AG08396 (cell line): ENCODE measurements at places on chromosomes 5 and 9.

DNA sequence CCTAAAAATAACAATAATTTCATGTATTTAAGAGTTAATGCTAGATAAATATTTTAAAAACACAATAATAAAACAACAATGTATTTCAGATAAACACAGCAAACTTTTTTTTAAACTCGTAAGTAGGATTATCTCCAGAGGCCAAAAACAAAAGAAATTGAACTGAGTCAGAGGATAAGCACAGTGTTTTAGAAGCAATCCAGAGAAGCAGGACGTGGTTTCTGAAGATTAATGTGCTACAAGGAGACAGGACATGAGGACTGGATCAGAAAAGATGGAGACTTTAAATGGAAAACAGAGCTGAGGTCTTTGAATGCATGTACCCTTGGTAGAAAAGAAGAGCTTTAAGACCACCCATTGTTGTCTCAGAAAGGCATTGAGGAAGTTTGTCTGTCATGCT is 491.2 kb upstream of the TLE4 start:
- DNase-seq, result no peak

GRCh38 chr9:106075960-106076327 is 381.6 kb downstream of the TMEM38B start:
- DNase-seq, result no peak

DNA sequence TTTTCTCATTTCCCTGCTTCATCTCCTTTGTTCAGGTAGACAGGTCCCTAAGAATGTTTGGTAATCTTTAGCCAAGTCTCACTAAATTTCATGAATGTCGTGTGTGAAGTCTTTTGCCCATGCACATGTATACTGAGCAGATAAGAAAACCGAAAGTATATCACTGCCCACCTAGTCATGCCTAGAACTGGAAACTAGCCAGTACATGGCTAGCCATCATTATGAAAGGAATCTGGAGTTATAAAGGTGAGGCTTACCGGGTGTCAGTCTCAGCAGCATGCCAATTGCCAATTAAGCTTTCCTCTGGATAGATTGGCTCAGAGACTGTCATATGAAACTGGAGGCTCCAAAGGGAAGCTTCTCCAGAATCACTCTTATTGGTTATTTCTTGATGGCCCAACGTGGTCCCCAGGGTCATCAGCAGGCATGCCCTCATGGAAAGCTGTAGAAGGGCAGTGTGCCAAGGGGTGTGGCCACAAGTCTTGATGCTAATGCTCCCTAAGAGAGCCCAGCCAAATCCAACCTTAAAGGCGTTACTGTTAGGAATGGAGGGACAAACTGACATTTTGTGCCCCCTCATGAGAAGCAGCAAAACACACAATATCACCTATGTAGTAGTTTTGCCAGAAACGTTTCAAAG is 307.3 kb upstream of the PIK3R1 start:
- no peak for DNase-seq

DNA sequence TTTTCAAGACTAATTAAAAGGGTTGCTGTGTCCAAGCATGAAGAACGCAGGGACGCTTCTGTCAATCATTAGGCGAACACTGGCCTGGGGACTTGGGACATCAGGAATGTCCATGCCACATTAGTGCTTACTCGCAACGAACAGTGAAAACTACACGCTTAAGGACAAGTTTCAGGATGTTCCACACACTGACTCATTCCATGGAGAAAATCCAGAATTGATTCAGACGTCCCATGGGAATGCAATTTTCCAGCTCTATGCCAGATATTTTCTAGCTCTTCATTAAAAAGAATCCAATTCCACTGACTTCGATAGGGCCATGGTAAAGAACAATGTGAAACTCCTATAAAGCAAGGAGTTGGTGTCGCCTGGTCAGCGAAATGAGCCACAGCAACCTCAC is 98.2 kb downstream of the CAMSAP1 start:
- no peak for DNase-seq

GRCh38 chr5:92662741-92663140 is 918.3 kb downstream of the NR2F1-AS1 start:
- no peak for DNase-seq

- peak; percentile 21 for DNase-seq
These were observed 297.0 kb upstream of the TAS2R1 start for GRCh38 chr5:9927106-9927505.

DNA sequence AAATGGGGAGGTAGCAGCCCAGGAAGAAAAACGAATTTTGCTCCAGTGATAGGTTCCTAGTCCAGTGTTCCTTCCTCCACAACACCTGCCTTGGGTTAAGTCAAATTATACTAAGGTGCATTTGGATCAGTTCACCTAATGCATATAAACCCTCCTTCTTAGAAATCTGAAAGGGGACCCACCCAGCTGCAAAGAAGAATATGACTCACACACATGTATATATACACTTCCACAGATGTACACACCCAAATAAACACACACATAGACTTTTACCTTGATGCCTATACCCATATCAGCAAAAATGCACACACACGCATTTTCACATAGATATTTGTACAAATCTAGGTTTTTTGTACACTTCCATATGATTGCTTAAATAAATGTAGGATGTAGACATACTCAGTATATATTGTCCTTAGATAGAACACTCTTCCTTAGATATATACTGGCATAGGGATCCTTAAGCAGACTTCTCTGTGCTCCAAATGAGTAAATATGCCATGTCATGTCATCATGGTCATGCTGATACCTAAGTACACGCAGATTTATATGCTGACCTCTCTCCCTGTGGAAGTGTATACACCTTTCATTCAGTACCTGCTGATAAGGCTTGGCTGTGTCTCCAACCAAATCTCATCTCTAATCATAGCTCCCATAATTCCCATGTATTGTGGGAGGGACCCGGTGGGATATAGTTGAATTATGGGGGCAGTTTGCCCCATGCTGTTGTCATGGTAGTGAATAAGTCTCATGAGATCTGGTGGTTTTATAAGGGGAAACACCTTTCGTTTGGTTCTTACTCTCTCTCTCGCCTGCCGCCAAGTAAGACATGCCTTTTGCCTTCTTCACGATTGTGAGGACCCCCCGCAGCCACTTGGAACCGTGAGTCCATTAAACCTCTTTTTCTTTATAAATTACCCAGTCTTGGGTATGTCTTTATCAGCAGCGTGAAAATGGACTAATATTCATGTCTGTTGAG is 10.2 kb downstream of the ADRB2 start:
- no peak for DNase-seq

DNA sequence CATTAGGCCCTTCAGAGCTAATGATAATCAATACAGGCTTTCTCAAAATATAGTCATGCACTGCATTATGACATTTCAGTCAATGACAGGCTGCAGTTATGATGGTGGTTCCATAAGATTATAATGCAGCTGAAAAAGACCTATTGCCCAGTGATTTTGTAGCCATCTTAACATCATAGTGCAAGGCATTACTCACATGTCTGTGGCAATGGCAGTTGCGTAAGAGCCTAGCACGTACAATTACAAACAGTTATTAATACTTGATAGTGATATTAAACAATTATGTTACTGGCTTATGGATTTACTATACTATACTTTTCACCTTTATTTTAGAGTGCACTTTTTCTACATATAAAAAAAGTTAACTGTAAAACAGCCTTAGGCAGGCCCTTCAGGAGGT is 214.8 kb downstream of the ISL1 start:
- DNase-seq, result no peak

DNA sequence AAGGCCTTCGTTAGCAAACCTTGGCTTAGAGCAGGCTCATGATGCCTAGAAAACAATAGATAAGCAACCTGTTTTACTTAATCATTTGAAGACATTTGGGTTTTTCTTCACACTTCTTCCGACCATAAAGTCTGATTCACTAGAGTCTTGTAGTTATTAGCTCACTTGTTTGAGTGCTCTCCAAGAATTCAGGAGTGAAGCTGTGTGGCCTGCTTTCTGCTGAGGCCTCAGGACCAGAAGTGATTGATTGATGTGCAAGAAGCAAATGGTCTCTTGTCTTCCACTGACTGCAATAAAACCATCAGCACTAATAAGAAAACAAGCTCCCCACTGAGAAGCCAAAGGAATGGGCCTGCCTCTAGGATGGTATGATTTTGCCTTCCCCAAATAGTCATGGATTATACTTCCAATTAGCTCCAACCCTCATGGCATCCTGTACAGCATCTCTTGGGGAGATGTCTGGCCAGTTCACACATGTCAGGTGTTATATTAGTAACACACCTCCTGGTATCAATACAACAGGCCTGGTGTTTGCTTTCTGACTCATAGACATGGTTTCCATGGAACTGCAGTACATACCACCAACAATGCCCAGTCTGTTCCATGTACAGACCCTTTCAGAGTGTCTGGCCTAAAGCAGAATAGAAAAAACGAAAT is 317.6 kb downstream of the CWC27 start:
- DNase-seq, result no peak

GRCh38 chr5:137888466-137888862 is 793 bp upstream of the PKD2L2 start:
- no peak for DNase-seq

DNA sequence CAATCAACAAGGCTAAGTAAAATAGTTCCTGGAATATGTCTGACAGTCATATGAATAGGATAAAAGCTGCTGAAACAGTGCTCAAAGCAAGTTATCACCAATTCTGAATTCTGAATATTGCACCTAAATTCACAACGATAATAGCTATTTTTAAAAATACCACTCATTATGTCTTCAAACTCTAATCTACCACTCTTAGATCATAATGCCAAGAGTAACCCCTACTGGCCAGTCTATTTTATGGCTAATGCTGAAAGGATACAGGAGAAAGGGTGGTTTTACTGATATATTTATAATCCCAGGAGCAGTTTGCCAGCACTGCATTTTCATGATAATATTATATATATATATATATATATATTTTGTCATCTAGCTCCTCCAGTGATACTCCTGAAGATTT is 232.8 kb downstream of the PDE4D start:
- DNase-seq, result peak; percentile 10

- DNase-seq, result no peak
These were observed 254.8 kb upstream of the PPP1R2B start for GRCh38 chr5:156595132-156595787.

DNA sequence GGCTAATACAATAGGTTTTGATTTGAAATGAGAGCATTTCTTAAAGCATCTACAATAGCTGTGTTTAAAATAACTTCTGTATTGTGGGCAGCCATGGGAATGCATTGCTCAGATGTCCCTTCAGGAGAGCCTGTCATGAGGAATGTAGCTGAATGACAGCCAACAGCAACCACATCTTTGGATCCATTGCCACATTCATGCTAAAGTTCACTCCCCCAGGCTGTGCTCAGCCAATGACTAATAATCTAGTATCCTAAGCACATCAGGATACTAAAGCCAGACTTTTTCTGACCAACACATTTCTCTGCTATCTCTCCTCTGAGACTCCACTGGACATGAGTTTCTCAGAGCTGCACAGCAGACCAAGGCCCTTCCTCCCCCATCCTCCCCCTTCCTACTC is 45.5 kb downstream of the HTR1A start:
- DNase-seq, result no peak

GRCh38 chr5:54178991-54179390 is 131.4 kb downstream of the ARL15 start:
- no peak for DNase-seq

- DNase-seq, result no peak
These were observed 193.5 kb downstream of the SEC61B start for GRCh38 chr9:99415606-99416005.

DNA sequence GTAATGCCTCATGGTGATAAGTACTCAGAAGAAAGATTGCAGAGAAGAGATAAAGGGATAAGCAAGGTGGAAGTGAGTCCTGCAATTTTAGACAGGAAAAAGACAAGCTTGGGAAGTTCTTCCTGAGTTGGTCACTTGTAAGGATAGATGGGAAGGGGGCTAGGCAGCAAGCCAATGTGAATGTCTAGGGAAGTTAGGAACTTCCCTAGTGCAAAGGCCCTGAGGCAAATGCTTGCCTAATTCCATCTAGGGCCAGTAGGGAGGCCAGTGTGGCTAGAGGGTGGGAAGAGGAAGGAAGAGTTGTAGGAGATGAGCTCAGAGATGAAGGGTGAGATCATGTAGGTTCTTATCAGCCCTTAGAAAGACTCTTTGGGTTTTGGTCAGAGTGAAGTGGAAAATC is 206.6 kb downstream of the MAT2B start:
- no peak for DNase-seq

- DNase-seq, result peak; percentile 73
These were observed 100.3 kb upstream of the PANK3 start for GRCh38 chr5:168679515-168679920.

DNA sequence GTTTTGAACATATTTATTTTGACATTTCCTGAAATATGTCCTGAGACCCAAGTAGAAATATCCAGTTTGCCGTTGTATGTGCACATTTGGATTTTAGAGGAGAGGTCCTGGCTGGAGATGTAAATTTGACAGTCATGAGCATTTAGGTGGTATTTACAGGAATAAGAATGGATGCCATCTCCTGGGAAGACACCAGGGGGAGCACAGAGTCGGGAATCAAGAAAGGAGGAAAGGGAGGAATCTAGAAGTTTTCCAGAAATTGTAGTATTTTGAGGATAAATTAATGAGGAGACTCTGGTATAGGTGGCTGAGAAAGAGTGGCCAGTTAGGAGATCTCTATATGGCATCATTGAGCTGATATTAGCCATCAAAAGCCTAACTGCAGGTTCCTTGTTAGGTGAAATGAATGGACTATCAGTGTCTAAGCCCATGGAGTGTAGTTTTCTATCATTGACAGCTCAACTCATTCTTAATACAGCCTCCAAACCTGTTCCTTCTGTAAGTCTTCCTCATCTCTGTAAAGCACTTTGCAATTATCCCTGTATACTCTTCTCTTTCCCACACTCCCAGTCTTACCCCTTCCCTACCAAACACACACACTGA is 7.2 kb downstream of the GAPT start:
- DNase-seq, result peak; percentile 22

DNA sequence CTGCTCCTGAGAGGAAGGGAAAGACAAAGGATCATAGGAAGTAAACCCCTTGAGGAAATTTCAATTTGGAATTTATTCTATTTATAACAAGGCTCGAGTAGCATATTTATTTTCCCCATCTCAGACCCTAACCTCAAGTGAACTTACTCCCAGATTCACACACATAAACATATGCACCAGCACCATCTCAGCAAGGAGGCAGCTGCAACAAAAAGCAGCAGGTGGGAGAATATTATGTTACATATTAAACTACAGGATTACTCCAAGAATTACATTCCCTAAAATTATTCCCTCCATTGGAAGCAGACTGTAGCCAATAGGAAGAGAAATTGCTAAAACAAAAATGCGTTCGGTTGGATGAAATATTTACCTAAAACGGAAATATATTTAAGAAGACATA is 108.4 kb upstream of the PRSS3 start:
- DNase-seq, result no peak
